Astrocyte of the spinal cord (primary cell): ENCODE measurements at places on chromosomes 2 and 18.

GRCh38 chr18:8889489-8889888, 184.1 kb downstream of the MTCL1 start:
- DNase-seq, result peak; percentile 73

DNA sequence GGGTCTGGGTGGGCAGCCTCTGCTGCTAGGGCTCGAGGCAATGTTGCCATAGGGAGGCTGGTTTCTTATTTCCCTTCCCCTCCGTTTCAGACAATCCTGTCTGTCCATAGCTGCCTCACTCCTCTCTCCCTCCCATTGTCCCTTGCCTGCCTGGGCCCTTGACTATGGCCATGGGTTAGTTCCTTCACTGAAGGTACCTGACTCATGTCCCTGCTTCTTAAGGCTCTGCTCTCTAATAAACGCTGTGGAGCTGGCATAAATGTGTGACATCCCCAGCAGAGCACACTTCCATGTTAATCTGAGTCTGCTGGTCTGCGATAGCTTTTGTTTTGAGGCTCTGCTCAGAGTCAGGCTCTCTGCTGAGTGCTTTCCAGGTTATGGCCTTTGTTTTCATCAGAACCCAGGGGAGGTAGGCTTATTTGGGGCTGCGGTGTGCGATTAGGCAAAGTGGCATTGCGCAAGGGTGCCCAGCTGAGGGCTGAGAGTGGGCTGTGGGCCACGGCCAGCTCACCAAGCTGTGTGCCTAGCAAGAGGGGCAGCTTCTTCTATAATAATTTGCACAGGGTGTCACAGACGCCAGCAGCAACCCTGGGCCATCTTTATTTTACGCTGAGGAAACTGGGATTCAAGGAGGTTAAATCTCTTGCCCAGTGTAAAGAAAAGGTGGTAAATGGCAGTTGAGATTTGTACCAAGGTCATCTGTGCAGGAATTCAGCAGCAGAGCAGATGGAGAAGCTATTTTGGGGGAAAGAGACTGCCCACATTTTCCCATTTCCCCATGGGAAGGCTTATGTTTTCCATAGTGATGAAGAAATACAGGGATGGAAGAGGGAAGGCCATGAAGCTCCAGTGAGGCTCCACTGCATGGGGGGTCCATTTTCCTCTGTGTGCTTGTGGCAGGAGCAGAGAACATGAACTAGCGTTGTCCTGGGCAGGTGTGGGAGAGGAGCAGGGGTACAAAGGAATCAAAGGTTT, 25.6 kb downstream of the MRPL33 start:
- DNase-seq, result no peak

DNA sequence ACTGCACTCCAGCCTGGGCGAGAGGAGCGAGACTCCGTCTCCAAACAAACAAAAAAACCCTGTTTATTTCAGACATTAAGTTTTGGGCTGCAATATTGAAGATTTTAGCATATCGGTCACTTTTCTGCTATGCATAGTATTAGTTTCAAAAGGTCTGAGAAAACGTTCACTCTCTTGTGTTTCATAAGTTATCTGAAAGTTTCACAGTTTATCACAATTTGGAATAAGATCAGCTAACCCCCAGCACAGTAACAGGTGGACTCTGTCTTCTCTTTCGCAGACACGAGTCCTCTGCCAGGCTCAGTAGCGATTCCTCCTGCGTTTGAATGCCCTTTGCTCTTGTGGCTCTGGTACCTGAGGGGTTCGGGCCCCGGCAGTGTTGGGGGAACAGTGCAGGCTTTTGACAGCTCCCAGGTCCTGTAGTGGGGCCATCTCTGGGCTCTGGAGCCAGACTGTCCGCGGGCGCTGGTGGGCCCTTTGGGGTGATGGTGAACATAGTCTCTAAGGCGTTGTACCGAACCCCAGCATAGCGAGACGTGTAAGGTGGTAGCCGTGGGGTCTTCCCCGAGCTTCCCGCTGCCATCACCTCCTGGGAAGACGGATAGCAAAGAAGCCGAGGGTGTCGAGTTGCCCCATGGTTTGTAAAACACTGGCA, 20.4 kb downstream of the NFATC1 start:
- no peak for DNase-seq

DNA sequence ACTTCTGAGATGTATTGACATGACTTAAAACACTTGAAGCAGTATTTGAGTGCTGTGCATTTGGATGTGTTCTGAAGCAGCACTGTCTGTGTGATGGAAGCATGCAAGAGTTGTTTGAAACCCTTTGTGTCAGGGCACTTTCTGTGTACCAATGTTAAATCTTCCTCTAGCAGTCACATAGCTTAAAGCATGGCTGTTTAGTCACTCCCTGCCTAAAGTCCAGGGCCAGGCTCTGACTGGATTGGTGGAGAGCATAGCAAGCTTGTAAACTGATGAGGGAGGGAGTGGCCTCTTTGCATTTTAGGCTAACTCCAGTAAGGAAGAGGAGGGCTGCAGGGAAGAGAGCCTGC, 73.5 kb downstream of the MYO1B start:
- DNase-seq, result peak; percentile 68

- DNase-seq, result no peak
Observed at GRCh38 chr2:16656784-16657391, 8.7 kb downstream of the CYRIA start.

- DNase-seq, result no peak
Observed at GRCh38 chr2:99096728-99097127, 44.8 kb upstream of the C2orf15 start.
